ENCODE measurements at places on chromosomes 2 and 18. TPM values are rescaled to one million over a fixed set of nuclear protein-coding genes. Genes with fewer than 3 reads are reported as not detected.

The MAB21L4 gene
- total RNA-seq, result 1.1 TPM

The HRH4 gene
- total RNA-seq, result not detected

The SCYGR2 gene
- total RNA-seq, result not detected

The TMEFF2 gene
- 3.2 TPM for total RNA-seq

- no peak for DNase-seq
- no peak overlapping the region for H3K27ac ChIP-seq
- no peaks in the 10 kb centered on the region for H3K36me3 ChIP-seq
- no peaks in the 10 kb centered on the region for H3K4me1 ChIP-seq
- H3K4me3 ChIP-seq, result no peak overlapping the region
These were observed 100.6 kb downstream of the MYO1B start for GRCh38 chr2:191345788-191346187.

DNA sequence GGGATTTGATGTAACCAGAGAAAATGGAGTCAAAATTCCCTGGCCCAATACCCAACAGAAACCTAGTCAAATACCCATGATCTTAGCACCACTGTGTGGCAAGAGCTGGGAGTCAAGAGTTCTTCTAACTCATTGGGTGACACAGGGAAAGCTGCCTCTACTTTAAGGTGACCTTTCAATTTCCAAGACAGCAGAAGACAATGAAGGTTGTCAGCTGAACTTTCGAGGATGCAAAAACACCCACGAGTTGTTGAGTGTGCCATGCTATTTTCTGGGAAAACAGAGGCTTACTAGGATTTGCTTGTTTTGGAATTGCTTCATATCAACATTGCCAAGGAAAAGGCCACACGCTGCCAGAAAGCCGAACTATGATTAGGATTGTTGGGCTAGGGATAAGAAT lies 61.6 kb upstream of the CYRIA start:
- no peak for DNase-seq
- H3K36me3 ChIP-seq, result no peaks in the 10 kb centered on the region
- H3K27me3 ChIP-seq, result no peaks in the 10 kb centered on the region

DNA sequence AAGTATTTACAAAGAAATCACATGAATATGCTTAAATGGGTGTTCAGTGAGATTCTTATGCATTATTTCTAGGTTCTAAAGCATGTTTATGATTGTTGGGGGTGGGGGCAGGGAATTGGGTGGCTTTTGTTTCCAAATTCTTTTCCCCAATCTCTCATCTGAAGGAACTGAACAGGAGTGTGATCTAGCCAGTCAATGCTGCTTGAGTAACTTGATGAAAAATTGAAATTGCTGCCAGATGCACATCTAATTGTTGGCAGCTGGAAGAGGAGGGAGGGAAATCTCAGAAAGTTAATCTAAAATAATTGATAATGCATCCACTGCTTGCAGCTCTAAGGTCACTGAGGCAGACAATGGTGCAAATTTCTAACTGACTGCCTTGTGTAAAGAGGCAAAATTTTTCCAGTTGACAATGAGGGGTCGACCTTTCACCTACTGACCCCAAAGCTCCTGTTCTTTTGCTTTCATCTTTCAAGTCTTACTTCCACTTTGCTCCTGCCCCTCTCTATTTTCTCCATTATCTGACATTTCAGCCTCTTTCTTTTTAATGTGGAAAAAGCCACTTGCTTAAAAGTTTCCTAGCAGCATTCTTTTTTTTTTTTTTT lies 53.3 kb downstream of the IRS1 start:
- no peak for DNase-seq
- H3K36me3 ChIP-seq, result no peaks in the 10 kb centered on the region
- H3K4me1 ChIP-seq, result peaks cover 3% of the 10 kb centered on the region
- no peak overlapping the region for H3K27ac ChIP-seq
- H3K27me3 ChIP-seq, result no peaks in the 10 kb centered on the region

The TMEM247 gene
- total RNA-seq, result not detected

DNA sequence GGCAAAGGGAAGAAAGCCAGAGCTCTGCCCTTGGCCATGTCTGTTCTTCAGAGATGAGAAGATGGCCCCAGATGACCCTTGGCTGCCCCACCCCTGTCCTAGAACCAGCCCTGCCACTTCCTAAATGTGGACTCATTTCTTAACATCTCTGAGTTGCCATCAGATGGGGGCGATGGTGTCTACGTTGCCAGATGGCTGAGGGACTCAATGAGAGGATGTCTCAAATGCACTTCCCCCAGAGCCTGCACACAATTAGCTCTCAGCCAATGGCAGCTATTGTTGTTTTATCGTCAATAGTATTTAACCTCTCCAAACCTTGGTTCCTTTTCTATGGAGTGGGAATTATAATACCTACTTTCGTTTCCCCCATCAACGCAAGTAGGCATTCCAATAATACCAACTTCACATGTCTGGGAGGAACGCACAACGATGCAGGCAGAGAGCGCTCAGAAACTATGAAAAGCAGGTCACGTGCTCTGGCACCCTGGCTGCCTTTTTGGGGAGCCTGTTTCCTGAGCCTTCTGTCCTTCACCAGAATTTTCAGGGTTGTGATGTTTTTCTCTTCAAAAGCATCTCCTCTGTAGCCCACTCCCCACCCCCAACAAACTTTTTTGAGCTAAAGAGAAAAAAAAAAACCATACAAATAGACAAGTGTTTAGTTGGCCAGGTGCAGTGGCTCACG lies 100.3 kb downstream of the MCFD2 start:
- H3K36me3 ChIP-seq, result no peaks in the 10 kb centered on the region
- no peaks in the 10 kb centered on the region for H3K27me3 ChIP-seq
- peak overlapping the region; percentile 62 for H3K27ac ChIP-seq
- peaks cover 10% of the 10 kb centered on the region for H3K4me1 ChIP-seq

- H3K36me3 ChIP-seq, result no peaks in the 10 kb centered on the region
- no peaks in the 10 kb centered on the region for H3K27me3 ChIP-seq
- no peaks in the 10 kb centered on the region for H3K4me1 ChIP-seq
- DNase-seq, result peak; percentile 23
These were observed 15.4 kb upstream of the STAT4 start for GRCh38 chr2:191166111-191166755.

- no peaks in the 10 kb centered on the region for H3K36me3 ChIP-seq
- no peak overlapping the region for H3K27ac ChIP-seq
- H3K27me3 ChIP-seq, result no peaks in the 10 kb centered on the region
- peak; percentile 36 for DNase-seq
- H3K4me1 ChIP-seq, result peaks cover 4% of the 10 kb centered on the region
These were observed 114.6 kb downstream of the DOCK10 start for GRCh38 chr2:224927646-224928173.

DNA sequence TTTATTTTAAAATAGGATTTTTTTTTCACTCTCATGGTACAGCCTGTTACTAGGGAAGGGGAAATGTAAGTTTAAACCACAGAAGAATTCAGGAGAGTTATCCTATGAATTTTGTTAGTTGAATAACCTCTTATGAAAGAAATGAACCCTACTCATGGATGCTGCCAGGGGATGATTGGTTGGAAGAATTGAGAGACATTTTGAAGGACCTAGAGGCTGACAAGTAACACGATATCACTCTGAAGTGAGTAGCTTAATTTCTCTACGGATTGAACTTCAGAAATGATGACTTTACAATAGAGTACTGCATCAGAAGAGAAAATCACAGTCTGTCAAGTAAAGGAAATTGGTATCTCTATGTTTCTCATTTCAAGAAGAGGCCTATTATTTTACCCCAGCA lies 1346.2 kb downstream of the SUCLG1 start:
- DNase-seq, result no peak
- no peak overlapping the region for H3K27ac ChIP-seq
- no peaks in the 10 kb centered on the region for H3K4me1 ChIP-seq
- no peaks in the 10 kb centered on the region for H3K36me3 ChIP-seq
- H3K4me3 ChIP-seq, result no peak overlapping the region

The DAPL1 gene
- not detected for total RNA-seq

The GPR155 gene
- total RNA-seq, result 3.7 TPM

DNA sequence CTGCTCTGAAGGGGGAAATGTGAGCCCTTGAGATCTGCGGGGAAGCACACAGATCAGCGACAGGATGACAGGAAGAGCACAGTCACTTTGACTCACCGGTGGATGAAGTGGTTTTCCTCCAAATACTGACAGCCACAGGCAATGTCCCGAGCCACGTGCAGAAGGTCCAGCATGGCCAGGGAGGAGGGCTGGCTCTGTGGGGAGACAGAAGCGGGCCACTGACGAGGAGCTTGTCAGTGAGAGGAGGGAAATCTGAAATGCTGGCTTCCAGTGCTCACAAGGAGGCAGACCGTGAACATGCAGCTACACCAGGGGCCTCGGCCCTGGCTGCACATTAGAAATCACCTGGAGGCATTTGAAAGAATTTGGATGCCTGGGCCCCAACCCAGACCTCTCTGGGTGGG lies 98.7 kb downstream of the CLIP4 start:
- no peaks in the 10 kb centered on the region for H3K4me1 ChIP-seq
- H3K36me3 ChIP-seq, result no peaks in the 10 kb centered on the region
- DNase-seq, result no peak
- no peaks in the 10 kb centered on the region for H3K27me3 ChIP-seq
- no peak overlapping the region for H3K4me3 ChIP-seq

GRCh38 chr2:211401328-211401727 lies 844.9 kb downstream of the CPS1 start:
- no peak for DNase-seq
- H3K4me1 ChIP-seq, result no peaks in the 10 kb centered on the region
- H3K27ac ChIP-seq, result no peak overlapping the region
- H3K4me3 ChIP-seq, result no peak overlapping the region
- no peaks in the 10 kb centered on the region for H3K36me3 ChIP-seq

The CFAP65 gene
- 4.4 TPM for total RNA-seq

The DSG1 gene
- total RNA-seq, result 5.5 TPM

The HOXD11 gene
- total RNA-seq, result 14.9 TPM

DNA sequence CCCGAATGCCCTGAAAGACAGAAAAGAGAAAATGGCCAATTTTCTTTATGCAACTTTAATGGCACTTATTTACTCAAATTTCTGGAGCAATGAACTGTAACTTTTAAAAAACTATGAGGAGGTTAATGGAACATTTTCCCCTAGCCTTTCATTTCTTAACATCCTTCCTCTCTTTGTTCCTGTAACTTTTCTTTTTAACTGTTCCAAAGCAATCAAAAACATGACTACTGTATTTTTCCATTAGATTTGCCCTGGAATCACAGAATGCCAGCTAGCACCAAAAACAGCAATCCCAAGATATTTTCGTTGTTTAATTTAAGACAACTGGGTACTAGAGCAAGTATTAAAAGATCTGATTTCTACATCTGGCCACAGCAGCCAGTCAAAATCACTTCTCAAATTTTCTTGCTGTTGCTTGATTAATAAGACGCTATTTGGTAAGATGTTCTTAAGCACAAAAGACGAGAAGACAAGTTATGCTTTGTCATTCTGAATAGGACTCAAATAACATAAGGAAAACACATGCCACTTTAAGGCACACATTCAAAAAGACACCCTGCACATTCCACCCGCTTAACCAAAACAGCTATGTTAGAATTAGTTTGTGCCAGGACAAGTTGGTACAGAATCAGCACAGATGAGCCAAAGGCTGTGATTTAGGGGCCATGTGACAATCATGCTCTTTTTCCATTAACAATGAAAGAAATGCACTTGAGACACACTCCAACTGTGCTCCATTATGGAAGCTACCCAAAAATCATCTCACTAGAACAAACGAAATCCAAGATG lies 3.6 kb downstream of the STARD7 start:
- H3K4me1 ChIP-seq, result peaks cover 12% of the 10 kb centered on the region
- H3K27me3 ChIP-seq, result no peaks in the 10 kb centered on the region
- H3K36me3 ChIP-seq, result no peaks in the 10 kb centered on the region
- no peak overlapping the region for H3K4me3 ChIP-seq

DNA sequence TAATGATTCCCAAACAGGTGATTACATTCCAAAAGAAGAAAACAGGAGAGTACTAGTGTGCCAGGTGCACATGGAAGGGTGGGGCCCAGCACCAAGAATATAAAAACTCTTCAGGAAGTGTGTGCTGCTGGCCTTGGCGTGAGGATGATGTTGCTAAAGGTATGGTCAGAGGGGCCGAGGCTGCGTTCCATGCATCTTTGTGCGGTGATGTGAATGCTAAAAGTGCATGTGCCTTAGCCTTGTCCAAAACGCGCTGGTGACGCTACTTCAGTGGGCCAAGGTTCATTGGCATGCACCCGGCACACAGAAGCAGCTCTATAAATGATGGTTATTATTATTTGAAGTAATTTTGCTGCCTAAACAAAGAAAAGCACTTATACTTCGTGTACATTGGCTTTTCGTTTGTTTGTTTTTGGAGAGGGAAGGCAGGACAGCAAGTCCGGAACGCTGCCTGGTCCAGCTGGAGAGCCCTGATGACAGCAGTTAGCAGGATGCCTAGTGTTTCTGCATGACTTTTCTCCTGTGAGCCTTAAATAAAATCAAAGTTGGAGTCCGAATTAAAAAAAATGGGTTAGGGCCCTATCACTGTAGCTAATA lies 2.9 kb downstream of the ALKAL2 start:
- peaks cover 6% of the 10 kb centered on the region for H3K27me3 ChIP-seq
- H3K4me3 ChIP-seq, result no peak overlapping the region

The SERPINB4 gene
- 0.51 TPM for total RNA-seq

The PLB1 gene
- total RNA-seq, result 7.4 TPM

DNA sequence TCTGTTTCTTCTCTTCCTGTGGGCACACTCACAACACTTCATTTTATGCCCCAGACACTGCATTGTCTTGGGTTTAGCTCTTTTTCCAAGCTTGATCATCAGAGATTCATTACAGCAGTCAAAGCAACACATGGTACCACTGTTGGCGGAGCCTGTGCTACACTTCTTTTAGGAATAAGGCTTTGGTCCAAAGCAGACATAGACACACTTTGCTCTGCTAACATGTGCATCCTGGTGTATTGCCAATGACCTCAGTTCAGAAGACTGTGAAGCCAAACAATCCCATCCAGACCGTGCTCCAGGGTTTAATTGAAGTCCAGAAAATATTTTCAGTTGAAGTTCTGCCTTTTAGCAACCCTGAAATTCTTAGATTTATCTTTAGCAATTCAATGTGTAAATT lies 354.6 kb upstream of the RAB12 start:
- no peak overlapping the region for H3K4me3 ChIP-seq
- H3K27ac ChIP-seq, result no peak overlapping the region
- DNase-seq, result no peak
- no peaks in the 10 kb centered on the region for H3K4me1 ChIP-seq
- H3K27me3 ChIP-seq, result no peaks in the 10 kb centered on the region
- H3K36me3 ChIP-seq, result no peaks in the 10 kb centered on the region

GRCh38 chr2:128667391-128667790 lies 348.7 kb upstream of the HS6ST1 start:
- DNase-seq, result no peak
- no peak overlapping the region for H3K4me3 ChIP-seq
- no peak overlapping the region for H3K27ac ChIP-seq
- no peaks in the 10 kb centered on the region for H3K4me1 ChIP-seq
- no peaks in the 10 kb centered on the region for H3K27me3 ChIP-seq
- H3K36me3 ChIP-seq, result no peaks in the 10 kb centered on the region

GRCh38 chr18:22314001-22314400 lies 103.7 kb downstream of the CTAGE1 start:
- no peak for DNase-seq
- no peaks in the 10 kb centered on the region for H3K27me3 ChIP-seq
- no peaks in the 10 kb centered on the region for H3K4me1 ChIP-seq
- H3K27ac ChIP-seq, result no peak overlapping the region
- H3K4me3 ChIP-seq, result no peak overlapping the region
- H3K36me3 ChIP-seq, result no peaks in the 10 kb centered on the region
